ENCODE measurements at places on chromosomes 1 and 21.

GRCh38 chr1:205481218-205481617 is 23.3 kb upstream of the CDK18 start:
- no peak for DNase-seq

GRCh38 chr1:209207126-209207700 is 376.3 kb upstream of the CAMK1G start:
- no peak for DNase-seq

DNA sequence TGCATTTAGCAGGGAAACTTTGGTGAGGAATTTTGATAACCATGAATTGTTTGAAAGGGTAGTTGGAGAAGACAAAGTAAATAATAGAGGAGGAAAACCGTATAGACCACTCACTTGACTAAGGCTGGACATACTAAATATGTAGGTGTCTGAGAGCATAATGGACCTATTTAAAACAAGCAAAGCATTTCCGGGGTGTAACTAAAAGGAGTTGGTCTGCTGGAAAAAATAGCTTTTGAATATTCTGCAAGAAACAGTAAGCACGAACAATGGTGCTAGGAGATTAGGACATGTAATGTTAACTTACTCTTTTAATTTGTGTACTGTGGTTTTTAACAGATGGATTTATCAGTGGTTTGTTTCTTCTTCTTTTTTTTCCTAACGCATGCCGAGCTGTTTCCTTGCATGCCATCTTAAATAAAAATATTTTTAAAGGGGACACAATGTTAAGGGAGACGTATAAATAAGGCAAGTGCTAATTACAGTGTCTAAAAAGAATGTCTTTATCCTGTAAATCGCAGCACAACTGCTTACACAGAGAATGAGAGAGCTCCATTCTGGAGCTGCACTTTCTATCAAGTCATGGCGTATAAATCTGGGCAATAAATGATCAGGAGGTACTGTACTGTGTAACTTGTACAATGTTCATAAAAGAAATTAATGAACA is 492.1 kb downstream of the LMO4 start:
- no peak for DNase-seq

DNA sequence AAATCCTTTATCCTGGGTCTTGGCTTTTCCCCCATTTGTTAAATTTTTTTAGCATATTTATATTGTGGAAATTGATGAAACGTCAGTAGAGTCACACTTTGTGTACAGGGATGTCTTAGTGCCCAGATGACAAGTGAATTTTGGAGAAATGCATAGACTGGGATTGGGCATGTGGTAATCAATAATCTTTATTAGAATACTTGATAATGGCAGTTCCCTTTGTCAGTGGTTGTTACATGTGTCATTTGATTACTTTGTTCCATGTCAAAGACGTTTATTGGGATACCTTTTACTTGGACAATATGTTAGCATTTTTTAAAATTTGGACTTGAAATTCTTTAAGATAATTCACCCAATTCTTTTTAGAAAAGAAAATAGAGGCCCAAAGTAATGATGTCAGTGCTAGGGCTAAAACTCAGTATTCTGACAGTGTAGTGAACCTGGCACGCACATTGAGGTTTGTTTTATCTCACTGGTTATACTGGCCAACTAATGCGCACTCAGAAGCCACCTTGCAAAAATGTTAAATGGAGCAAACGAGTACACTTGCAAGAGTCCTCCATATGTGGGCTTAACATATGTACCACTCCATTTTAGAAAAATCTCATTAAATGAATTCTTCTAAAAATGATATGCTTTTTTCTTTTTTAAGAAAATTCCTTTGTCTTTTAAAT is 9.2 kb downstream of the PRPF38B start:
- DNase-seq = no peak

- DNase-seq = no peak
These were observed 66.8 kb downstream of the SERINC2 start for GRCh38 chr1:31479811-31480210.

- DNase-seq = no peak
These were observed 25.6 kb upstream of the IL20 start for GRCh38 chr1:206839857-206840256.
